ENCODE measurements at places on chromosomes 6 and 20.

- DNase-seq: no peak
Measured at GRCh38 chr6:25229671-25230321, 49.4 kb upstream of the CARMIL1 start.

DNA sequence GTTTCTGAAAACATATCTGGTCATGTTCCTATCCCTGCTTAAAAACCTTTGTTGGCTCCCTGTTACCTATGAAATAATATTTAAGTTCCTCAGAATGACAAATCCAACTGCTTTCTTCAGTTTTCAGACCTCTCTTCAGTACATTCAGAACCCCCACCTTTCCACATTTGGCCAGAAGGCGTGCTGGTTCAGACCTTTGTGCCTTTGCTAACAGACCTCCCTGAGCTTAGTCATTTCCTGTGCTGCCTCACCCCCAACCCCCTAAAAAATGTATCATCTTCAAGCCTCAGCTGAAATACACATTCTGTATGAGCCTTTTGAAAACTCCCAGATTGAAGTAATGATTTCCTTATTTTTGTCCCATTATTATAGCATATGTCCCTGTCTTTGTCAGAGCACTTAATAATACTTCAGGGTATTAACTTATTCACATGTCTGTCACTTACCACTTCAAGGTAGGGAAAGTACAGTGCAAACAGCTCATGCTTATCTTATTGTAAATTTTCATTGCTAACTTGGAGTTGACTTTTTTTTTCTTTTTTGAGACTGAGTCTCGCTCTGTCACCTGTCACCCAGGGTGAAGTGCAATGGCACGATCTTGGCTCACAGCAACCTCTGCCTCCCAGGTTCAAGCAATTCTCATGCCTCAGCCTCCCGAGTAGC, 19.7 kb downstream of the FAM217A start:
- DNase-seq: peak; percentile 75

DNA sequence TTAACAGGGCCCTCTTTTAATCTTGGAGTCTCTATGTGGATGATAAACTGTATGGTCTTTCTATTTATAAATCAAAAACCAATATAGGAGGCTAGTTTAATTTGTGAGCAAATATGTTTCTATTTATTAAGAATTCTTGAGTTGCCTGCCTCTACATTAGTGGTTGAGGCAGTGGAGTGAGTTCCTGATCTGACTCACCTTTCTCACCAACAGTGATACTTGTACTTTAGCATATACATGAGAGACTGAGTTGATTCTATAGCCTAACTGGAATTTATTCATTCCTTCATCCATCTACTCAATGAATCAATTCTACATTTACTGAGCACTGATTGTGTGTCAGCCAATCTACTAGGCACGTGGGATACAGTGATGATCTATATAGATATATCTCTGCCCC, 126.9 kb downstream of the TRMT11 start:
- no peak for DNase-seq

- no peak for DNase-seq
Measured at GRCh38 chr6:32819729-32820128, 2.9 kb upstream of the HLA-DOB start.

DNA sequence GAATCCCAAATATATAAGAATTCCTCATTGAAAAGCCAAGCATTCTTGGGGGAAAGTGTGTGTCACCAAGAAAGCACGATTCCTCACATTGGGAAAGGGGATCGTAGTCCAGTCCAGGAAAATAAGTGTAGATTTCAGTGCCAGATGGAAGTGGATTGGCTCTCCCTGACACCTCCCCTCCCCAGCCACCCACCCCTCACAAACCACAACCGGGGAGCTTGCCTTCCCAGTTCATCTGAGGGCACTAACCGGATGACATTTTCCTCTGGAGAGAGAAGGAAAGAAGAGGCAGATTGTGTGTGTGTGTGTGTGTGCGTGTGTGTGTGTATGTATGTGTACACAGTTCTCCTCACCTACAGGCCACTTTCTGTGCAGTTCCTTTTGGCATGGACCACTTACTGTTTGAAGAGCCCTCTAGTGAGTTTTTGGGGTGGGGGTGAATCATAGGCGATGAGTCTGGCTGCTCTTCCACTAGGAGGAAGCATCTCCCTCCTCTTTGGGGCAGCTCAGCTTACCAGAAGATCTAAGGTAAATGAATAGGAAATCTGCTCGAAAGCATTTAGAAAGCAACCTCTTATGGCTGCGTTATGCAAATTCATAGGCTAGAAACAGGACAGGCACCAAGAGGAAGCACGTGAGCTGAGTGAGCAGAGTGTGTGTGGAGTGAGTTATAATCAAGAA, 20.8 kb downstream of the DAAM2 start:
- no peak for DNase-seq

Measured in stimulated activated naive CD8-positive, alpha-beta T cell treated with anti-CD3 and anti-CD28 coated beads, Interleukin-15, amount 100 ng/mL, for 72 hours (primary cell).